ENCODE measurements at places on chromosomes 12 and 14.

- no peak for DNase-seq
These were observed 32.7 kb downstream of the RBM25 start for GRCh38 chr14:73091044-73091443.

DNA sequence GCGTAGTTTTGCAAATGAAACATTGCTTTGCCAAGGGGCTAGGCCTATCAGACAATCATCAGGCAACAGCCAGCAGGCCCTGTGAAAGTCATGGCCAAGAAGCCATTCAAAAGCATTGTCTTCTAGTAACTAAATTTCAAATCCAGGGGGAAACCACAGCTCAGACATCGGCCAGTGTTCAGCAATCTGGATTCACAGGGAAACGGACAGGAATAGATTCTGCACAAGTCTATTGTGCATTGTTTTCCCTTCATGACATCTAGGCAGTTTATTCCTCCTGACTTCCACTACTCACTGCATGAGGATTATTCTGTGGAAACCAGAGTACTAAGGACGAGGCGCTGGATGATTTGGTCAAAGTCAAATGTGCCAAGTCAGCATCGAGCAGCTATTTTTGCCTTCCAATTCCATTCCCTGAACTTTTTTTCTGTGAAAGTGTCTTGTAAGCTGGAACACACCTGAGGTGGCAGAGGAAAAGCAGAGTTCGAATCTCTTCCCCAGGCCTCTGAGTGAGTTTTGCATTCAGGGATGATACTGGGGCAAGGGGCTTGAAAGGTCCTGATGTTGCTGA lies 75.4 kb downstream of the VCPKMT start:
- DNase-seq, result no peak

- no peak for DNase-seq
These were observed 343 bp upstream of the NOVA1 start for GRCh38 chr14:26598081-26598671.

GRCh38 chr12:112885236-112885635 lies 21.5 kb upstream of the OAS1 start:
- no peak for DNase-seq

DNA sequence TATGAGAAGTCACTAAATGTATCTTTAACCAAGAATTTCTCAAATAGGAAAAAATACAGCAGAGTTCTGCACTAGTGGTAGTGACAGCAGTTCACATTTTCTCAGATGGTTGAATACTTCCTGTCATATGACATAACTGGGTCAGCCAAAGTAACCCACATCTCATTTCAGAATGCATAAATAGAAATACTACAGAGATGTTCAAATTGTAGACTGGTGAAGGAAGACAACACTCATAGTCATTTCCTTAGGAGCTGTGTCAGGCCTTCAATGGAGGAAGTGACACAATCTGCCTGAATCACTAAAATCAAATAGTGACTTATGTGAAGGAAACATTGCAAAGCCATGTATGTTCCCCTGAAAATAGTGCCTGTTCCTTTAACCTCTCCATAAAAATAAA lies 32.4 kb downstream of the FERMT2 start:
- peak; percentile 68 for DNase-seq

DNA sequence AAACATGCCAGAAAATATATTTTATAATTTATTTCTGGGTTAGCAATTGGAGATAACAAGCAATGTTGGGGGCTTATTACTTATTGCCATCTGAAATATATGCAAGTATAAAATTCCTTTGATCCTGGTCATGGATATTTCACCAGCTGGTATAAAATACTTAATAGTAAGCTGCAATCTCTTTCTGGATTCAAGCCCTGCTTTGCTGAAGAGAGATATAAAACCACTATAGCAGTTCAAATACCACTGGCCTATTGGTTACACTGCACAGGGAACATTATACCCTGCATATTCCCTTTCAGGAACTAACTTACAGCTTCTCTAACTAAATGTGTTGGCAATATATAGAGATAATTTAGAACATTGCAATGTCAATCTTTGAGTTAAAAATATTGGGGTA lies 546.2 kb upstream of the ATP2B1 start:
- no peak for DNase-seq

GRCh38 chr14:104702673-104703072 lies 13.3 kb downstream of the INF2 start:
- no peak for DNase-seq

DNA sequence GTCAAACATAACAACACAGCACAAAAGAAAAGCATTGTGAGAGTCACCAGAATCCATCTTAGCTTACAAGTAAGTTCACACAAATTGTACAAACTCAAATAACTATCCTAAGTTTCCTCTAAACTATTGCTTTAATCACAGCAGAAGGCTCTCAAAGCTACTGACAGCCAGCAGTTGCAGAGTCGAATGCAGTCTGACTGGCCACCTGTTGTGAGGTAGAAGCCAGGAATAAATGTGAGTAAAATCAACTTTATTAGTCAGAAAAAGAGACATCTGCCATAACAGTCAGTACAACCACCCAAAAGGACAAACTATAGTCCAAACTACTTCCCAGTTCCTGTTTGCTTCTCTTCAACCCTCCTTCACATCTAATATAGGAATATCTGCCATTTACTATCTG lies 231.7 kb upstream of the USP15 start:
- DNase-seq, result no peak

DNA sequence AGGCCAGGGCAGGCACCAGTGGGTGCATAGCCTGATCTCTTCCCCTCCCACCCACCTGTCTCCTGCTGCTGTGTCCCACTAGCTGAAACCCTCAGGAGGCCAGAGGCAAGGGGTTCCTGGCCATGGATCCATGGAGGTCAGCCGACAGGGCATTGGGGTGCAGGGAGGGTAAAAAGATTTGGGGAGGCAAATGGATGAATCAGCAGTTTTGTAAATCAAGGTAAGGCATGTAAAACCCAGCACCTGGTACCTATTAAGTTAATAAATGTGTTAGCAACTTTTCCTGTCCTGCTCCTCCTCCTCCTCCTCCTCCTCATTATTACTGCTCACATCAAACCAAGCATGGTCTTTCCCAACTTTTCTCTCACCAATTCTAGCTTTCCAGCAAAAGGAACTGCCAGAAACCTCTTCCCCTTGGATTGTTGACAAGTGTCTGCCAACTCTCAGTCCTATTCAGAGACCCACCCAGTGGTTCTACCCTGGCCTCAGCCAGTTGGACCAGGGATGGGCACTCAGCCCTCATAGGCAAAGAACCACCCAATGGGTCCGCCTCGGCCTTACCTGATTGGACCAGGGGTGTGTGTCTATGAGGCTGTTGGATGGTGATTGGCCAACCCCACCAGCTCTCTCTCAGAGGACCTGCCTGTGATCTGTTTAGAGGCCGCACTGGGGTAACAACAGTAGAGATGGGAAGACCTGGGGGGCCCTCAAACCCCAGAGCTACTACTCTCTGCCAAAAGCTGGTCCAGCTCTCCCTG lies 155.7 kb upstream of the GSC start:
- no peak for DNase-seq

DNA sequence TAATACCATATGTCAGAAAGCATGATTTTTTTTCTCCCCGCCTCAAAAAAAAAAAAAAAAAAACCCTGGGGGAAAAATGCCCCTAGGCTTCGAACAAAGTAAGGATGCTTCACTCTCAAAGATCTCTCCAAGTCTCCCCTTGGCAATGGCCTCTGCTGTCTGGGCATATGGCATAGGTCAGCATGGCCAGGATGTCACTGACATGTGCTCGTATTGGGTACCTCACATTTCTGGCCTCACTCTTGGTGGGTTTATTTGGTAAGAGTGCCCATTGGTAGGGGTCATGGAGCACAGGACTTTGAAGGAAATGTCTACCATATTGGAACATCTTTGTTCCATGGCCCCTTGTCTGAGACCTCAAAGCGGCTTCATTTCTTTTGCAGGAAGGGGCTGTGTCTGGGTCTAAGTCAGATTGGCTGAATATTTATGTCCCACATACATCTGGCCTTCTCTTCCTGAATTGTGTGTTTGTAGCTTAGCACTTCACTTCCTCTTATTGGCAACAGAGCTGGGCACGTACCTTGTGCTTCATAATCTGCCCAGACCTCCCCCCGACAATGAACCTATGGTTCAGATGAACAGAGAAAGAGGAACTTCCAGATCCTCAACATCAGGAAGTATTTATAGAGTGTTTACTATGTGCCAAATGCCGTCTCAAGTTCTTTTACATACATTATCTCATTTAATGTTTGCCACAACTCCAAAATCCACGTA lies 36.3 kb upstream of the OAS1 start:
- DNase-seq, result no peak

DNA sequence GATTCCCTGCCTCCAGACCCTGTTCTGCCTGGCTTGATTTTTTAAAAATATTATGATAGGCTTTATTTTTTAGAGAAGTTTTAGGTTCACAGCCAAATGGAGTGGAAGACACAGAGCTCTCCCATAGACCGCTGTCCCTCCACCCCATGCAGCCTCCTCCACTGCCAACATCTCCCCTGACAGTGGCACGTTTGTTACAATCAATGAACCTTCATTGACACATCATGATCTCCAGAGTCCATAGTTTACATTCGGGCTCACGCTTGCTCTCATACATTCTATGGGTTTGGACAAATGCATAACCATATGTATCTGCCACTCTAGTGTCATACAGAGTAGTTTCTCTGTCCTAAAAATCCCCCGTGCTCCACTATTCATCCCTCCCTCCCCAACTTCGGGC lies 15.9 kb upstream of the PPP1R13B start:
- no peak for DNase-seq

- no peak for DNase-seq
These were observed 153.1 kb downstream of the ANO6 start for GRCh38 chr12:45368841-45369489.
